SIG-M5 (cell line): ENCODE measurements at places on chromosomes 1 and 21.

DNA sequence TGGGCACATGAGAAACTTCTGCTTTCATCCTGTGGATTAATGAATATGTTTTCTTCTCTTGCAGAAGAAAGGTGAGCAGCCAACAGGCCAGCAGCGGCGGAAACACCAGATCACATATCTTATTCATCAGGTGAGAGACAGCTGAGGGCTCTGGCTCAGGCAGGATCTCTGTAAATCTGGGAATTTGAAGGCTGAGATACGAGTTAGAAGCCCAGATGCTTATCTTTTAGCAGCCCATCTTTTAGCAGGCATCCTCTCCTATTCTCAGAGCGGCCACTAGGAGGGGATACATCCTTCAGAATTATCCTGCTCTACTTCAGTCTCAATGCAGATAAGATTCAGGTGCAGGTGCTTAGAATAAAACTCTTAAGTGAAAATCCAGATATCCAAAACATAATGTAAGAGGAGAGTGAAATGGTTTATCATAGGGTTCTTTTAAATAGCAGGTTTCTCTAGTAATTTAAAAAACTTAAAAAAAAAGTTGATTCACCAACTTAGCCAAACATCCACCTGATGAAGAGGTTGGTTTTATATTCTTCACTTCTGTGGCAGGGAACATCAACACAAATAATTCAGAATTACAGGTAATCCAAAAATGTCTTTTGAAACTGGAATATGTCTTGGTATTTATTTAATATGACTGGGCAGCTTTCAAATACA, 19.3 kb downstream of the SH2D2A start:
- DNase-seq: no peak

GRCh38 chr1:186497651-186498050, 36.7 kb upstream of the PDC start:
- DNase-seq: no peak

GRCh38 chr1:166907051-166907450, 31.0 kb upstream of the TADA1 start:
- DNase-seq: no peak

DNA sequence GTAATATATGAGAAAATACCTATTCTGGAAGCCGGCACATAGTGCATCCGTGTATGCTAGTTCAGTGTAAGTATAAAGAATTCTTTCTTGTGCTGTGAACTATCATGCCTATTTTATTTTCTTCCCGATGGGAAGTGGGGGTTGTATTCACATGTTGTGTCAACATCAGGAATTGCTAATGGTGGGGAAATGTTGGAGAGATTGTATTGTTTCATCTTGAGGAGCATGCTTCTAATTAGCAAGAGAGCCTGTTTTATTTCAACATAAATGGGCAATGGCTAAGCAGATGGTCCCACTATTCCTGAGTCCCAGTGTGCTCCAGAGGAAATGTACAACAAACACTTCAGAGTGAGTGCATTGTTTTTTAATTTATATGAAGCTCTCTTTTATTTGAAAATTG, 485.2 kb downstream of the PLPP3 start:
- no peak for DNase-seq

DNA sequence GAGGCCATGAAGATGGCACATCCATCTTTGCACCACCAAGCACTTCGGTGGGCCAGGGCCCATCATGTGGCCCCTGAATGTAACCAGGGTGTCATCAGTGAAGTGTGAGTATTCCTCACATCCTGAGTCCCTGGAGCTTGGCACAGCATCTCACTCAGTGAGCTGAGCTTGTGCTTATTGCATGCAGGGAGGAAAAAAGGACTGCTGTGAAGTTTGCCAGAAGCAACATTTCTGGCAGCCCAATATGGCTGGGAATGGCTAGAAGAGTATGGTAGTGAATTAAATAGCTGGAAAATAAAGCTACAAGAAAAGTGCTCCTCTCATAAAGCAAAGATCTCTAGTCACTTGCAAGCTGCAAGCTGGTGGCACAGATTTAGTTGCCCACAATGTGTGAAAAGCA, 109.3 kb downstream of the TNFSF18 start:
- DNase-seq: no peak

GRCh38 chr1:203609979-203610493, 16.6 kb upstream of the ATP2B4 start:
- DNase-seq: no peak

GRCh38 chr1:64516803-64517568, 47.1 kb downstream of the CACHD1 start:
- no peak for DNase-seq
